ENCODE measurements at places on chromosomes 2 and 18. TPM values are rescaled to one million over a fixed set of nuclear protein-coding genes. Genes with fewer than 3 reads are reported as not detected.
A peak's percentile ranks its signal among the peaks of the same experiment; 100 is the strongest.

GRCh38 chr2:223338016-223338415, 264.1 kb downstream of the SCG2 start:
- no peak for DNase-seq

- peak; percentile 78 for DNase-seq
Measured at GRCh38 chr2:9538000-9538507, 17.6 kb downstream of the ADAM17 start.

- no peak for DNase-seq
Measured at GRCh38 chr2:48541666-48542389, 11.9 kb downstream of the STON1 start.

GRCh38 chr2:211306929-211307328, 750.5 kb downstream of the CPS1 start:
- DNase-seq, result no peak

GRCh38 chr18:6355789-6356589, 58.7 kb downstream of the L3MBTL4 start:
- DNase-seq, result no peak

GRCh38 chr2:45316576-45317338, 294.3 kb downstream of the SRBD1 start:
- DNase-seq, result peak; percentile 46

DNA sequence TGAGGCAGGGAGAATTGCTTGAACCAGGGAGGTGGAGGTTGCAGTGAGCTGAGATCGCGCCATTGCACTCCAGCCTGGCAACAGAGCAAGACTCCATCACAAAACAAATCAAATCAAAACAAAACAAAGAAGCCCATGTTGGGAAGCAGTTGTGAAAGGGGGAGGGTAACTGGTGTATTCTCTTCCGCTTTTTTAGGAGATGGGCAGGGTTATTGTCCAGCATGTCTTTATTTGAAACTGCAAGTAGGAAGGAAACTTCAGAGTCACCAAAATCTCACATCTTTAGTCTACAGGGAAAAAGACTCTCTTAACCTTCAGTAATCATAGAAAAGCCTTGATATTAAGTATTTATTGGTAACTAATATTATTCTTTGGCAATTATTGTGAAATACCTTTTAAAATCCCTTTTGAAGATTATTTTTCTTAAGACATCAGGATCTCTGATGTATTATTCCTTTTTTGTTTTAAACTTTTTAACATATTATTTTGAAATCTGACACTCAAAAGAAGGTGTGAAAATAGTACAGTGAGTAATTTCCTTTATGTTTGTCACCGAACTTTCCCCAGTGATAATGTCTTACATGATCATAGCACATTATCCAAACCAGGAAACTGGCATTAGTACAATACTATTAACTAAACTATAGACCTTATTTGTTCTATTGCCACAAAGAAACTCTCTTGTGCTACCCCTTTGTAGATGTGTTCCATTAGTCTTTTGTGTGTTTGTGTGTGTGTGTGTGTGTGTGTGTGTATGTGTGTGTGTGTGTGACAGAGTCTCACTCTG, 84.3 kb upstream of the LTBP1 start:
- no peak for DNase-seq

DNA sequence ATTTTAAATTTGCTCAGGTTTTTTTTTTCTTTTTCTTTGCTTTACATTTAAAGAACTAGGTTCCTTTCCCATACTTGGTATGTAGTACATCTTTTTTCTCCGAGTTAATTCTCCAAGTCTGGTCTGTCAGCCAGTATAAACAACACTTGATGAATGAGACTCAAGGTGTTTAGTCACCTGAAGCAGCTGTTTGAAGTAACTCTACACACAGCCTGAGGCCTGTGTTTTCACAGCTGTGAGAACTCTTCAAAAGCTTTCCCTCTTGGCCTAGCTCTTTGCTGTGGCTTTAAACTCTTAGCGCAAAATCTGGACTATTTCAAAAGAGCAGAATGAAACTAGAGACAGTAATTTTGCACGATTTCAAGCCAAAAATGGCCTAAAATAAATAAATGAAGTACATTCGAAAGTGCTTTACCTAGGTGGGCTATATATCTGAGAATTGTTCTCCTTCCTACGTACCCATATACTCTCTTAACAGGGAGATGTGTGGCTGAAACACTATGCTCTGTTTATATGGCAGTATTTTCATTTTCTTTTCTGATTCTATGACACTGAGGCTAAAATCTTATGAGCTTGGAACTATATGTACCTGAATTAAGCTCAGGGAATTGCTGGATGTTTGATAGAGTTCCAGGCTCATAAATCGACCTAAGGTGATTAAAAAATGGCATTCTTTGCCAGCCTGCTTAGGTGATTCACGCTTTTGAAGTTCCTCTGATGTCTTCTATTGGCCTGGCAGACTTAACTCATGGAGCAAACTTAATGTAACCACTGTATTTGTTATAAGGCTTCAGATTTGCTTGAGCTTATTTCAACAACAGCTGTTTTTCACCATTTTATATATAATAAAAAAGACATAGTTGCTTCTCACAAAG, 1044.1 kb upstream of the ZEB2 start:
- DNase-seq, result peak; percentile 70

DNA sequence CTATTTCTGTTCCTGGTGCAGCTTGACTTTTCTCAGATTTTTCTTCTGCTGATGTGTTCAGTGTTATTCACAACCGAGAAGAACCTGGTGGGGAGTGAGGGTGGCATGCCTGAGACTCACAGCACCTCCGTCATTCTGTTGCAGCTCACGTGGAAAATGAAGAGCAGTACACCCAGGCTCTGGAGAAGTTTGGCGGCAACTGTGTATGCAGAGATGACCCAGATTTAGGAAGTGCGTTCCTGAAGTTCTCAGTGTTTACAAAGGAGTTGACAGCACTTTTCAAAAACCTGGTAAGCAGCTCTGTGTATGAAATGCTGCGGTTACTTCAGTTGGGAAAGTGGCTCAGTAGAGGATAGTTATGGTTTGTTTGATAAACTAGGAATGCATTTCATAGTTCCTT, 90.5 kb downstream of the ASAP2 start:
- DNase-seq, result no peak

GRCh38 chr2:109123586-109124201, 5.3 kb upstream of the SH3RF3 start:
- DNase-seq, result no peak

DNA sequence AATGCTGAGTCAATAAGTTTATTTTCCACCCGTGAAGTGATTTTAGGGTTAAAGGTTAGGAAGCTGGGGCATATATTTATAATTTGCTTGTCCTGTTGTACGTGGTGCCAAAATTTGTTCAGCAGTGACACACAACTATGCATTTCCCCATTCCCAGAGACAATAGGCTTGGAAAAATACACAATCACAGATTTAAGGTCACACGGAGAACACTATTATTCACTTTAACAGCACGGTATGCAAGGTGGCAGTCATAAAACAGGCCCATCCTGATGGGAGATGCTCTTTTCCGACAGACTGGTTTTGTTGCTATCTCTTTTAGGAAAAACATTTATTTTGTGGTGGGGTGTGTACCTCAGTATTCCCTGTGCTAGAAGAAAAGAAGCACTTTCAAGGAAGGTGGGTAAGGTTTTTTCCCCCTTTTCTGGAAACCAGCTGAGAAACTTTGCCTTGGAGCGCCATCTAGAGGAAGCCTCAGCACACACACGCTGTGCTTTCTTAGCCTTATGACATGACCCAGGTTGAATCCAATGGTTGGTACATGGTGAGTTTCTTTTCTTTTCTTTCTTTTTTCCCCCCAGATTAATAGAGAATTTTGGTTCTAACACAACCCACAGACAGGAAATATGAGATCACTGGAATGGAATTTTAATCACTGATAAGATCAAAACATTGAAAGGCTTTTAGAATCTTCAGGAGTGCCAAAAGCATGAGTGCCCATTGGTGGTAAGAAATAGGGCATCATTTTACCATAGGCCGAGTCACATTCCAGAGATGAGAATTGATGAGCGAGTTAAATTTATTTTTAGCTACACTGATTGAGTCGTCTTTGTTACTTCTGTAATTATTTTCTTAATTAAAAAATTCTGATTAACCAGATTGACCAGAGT, 332.1 kb downstream of the AGPS start:
- peak; percentile 85 for DNase-seq

DNA sequence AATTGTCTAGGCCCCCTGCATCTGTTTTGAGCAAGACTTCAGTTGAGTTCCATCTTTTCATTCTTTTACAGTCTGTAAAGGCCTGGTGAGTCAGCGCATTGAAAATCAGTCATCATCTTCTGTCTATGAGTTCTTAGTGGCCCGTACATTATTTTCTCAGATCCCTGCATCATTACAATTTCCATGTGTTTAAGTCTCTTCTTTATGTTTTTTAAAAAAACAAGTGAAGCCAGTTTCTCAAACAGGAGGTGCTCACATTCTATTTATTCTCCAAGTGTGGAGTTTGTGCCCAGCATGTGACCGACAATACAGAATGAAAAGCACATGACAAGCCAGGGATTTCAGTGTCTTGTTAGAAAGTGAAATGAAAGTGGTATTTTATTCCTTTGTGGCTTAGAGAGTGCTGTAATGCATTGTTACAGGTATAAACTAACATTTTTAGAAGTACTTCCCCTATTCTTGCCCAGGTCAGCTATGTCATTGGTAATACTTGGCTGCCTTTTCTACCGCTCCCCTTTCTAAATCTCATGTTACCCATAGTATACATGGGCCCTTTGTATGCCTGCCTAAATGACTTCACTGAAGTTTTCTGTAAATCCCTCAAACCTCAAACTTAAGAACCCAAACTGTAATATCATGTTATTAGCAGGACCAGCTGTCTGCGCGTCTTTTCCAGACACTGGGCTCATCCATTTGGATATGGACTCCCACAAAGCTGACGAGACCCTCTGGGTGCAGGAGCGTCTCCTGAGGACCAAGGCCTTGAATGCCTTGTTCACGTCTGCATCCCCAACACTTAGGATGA, 67.6 kb downstream of the FEZ2 start:
- DNase-seq, result peak; percentile 55

DNA sequence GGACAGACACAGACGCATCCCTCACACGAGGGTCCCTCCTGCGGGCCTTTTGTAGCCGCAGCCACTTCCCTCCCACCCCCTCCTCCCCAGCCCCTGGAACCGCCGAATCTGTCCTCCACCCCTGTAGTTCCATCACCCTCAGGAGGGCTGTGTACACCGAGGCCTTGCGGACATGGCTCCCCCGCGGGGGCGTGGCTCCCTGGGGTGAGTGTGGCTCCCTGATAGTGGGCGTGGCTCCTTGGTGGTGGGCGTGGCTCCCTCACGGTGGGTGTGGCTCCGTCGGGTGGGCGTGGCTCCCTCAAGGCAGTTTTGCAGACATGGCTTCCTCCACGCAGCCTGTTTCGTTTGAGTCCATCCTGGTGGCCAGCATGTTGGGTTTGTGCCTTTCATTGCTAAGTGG, 420.7 kb upstream of the SALL3 start:
- no peak for DNase-seq

- peak; percentile 47 for DNase-seq
Measured at GRCh38 chr2:139790807-139791752, 1010.9 kb upstream of the NXPH2 start.

Gene CCBE1
- total RNA-seq, result not detected

Gene TMEM178A
- 0.14 TPM for total RNA-seq

Gene HTR2B
- 0.15 TPM for total RNA-seq

Gene RAPGEF4
- total RNA-seq, result 5.1 TPM

Data from SJCRH30 (cell line).